Purkinje cell (primary cell): ENCODE measurements at places on chromosomes 16 and 17. TPM values are rescaled to one million over a fixed set of nuclear protein-coding genes. Genes with fewer than 3 reads are reported as not detected.

The ADAD2 gene
- not detected in 2 replicates for polyA plus RNA-seq

The SDK2 gene
- 0.04 and 0.39 TPM in 2 replicates for polyA plus RNA-seq

The TMED6 gene
- not detected in 2 replicates for polyA plus RNA-seq

The ABCA5 gene
- polyA plus RNA-seq = 113 and 114 TPM in 2 replicates

The ZNF624 gene
- polyA plus RNA-seq = 2.9 and 8.0 TPM in 2 replicates

The FA2H gene
- not detected in 2 replicates for polyA plus RNA-seq

The ATP2A1 gene
- polyA plus RNA-seq = 0.52 TPM in 1 of 2 replicates, not detected in the other

The PPP1R1B gene
- 272 and 400 TPM in 2 replicates for polyA plus RNA-seq

The CHST4 gene
- not detected in 2 replicates for polyA plus RNA-seq

The TAT gene
- polyA plus RNA-seq = not detected in 2 replicates

The MYH1 gene
- not detected in 2 replicates for polyA plus RNA-seq

The HOXB1 gene
- polyA plus RNA-seq = not detected in 2 replicates

The RNF227 gene
- 0.75 and 0.94 TPM in 2 replicates for polyA plus RNA-seq

The TLCD2 gene
- polyA plus RNA-seq = 0.06 and 0.22 TPM in 2 replicates

The ZSCAN10 gene
- polyA plus RNA-seq = not detected in 2 replicates

The DNAJA3 gene
- polyA plus RNA-seq = 22.6 and 28.8 TPM in 2 replicates

The MPP2 gene
- 1.1 and 2.0 TPM in 2 replicates for polyA plus RNA-seq

The CDC42EP4 gene
- 5.3 and 15.5 TPM in 2 replicates for polyA plus RNA-seq

The SYNRG gene
- polyA plus RNA-seq = 8.9 and 10.9 TPM in 2 replicates

The SLC35G6 gene
- polyA plus RNA-seq = not detected in 2 replicates
